ENCODE measurements at places on chromosomes 7 and 10.

DNA sequence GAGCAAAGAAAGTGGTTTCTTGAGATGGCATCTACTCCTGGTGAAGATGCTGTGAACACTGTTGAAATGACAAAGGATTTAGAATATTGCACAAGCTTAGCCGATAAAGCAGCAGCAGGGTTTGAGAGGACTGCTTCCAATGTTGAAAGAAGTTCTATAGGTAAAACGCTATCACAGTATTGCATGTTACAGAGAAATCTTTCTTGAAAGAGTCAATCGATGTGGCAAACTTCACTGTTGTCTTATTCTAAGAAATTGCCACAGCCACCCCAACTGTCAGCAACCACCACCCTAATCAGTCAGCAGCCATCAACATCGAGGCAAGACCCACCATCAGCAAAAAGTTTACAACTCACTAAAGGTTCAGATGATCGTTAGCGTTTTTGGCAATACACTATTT is 59.9 kb downstream of the SLC29A4 start:
- no peak for DNase-seq

- DNase-seq, result no peak
These were observed 20.8 kb upstream of the ZNF800 start for GRCh38 chr7:127413326-127413725.

- no peak for DNase-seq
These were observed 181.4 kb downstream of the NRG3 start for GRCh38 chr10:82056391-82056790.

- no peak for DNase-seq
These were observed 23.1 kb downstream of the THNSL1 start for GRCh38 chr10:25039531-25039930.
